ENCODE measurements at places on chromosomes 2 and 18.

GRCh38 chr2:150426315-150426714, 61.2 kb downstream of the RND3 start:
- DNase-seq, result no peak

GRCh38 chr2:230935130-230935430, 10.0 kb upstream of the GPR55 start:
- DNase-seq, result no peak

DNA sequence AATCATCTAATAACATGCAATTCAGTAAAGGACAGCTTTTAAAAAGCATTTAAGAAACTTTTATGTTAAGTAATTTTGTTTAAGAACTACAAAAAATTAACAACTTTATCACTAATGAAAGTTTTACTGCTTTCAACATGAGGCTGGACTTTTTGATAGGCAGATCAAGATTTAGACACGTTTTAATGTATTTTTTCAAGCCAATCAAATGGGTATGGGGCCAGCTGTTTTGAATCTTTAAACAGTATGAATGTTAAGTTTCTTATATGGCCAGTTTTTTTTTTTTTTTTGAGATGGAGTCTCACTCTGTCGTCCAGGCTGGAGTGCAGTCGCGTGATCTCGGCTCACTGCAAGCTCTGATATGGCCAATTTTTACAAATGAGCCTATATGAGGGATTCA, 73.1 kb downstream of the ST6GAL2 start:
- DNase-seq, result no peak

DNA sequence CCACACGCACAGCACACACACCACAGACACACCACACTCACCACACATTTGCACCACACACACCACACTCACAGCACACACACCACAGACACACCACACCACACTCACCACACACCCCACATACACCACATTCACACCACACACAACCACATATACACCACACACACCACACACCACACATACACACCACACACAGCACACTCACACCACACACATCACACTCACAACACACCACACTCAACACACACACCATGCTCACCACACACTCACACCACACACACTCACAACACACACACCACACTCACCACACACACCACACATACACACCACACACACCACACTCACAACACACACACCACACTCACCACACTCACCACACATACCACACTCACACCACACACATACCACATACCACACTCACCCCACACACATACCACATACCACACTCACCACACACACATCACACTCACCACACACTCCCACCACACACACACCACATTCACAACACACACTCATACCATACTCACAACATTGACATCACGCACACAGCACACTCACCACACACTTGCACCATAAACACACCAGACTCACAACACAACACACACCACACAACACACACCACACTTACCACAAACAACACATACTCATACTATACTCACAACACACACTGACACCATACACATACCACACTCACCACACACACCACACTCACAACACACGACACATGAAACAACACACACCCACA, 60.0 kb downstream of the SDC1 start:
- no peak for DNase-seq

DNA sequence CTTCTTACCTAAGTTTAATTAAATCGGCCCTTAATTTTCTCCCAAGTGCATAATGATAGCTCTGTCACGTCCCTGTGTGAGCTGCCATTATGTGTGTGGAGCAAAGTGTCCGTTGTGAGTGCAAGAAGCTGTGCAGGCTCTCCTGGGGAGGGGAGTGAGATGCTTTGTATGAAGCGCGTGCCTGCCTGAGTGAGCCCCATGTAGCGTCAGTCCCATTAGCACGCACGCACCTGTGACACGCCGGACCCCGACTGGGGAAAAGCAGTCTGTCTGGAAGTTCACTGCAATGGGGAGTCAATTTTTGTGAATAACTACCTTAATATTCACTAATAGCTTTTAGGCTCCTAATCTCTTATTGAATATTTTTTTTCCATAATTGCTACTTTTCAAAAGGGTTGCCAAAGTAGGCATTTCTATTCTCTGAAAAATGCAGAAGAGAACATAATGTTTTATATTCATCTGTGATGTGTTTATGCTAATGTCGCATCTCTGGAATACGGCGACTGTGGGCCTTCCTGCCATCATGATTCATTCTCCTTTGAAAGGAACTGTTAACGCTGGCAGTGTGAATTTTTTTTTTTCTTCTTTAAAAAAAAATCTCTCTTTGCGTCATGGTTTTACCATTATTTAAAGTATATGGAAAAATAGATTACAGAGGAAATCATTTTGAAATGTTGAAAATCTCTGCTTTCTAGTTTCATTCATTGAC, 157.7 kb downstream of the COL4A4 start:
- no peak for DNase-seq

DNA sequence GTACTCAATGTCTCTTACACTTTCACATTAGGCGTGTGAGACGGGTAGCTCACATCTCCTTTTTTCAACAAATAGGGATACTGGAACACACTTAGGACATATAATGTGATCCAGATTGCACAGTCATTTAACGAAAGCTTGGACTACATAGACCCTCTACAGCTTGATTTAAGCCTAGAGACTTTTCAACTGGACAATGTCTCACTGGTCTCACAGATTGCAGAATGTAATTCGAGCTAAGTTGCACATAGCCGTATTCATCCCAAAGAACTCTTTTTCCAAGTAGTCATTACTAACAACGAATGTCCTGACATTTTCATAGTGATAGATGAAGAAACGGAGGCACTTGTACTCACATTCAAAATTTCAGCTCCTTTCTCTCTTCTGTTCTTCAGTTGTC, 612.1 kb downstream of the ZEB2 start:
- DNase-seq, result no peak

GRCh38 chr2:118842661-118843482, 4.6 kb downstream of the EN1 start:
- DNase-seq, result no peak
